Thoracic aorta endothelial cell (primary cell): ENCODE measurements at places on chromosomes 7 and 10. TPM values are rescaled to one million over a fixed set of nuclear protein-coding genes. Genes with fewer than 3 reads are reported as not detected.

PITX3 gene
- total RNA-seq, result not detected in 2 replicates

PPP1R3A gene
- total RNA-seq, result not detected in 2 replicates

PTCD1 gene
- 3.3 and 4.0 TPM in 2 replicates for total RNA-seq

KNDC1 gene
- total RNA-seq, result not detected in 2 replicates

TACR2 gene
- 0.13 TPM in 1 of 2 replicates, not detected in the other for total RNA-seq

TACC2 gene
- 22.2 and 23.4 TPM in 2 replicates for total RNA-seq

TDRD1 gene
- 0.07 TPM in 1 of 2 replicates, not detected in the other for total RNA-seq

EPHA1 gene
- under 0.01 TPM in 1 of 2 replicates, not detected in the other for total RNA-seq

DCLRE1C gene
- 11.8 and 19.3 TPM in 2 replicates for total RNA-seq

DPP6 gene
- not detected in 2 replicates for total RNA-seq

HOXA13 gene
- total RNA-seq, result not detected in 2 replicates

PPP1R17 gene
- total RNA-seq, result not detected in 2 replicates

NPTX2 gene
- 0.40 and 0.72 TPM in 2 replicates for total RNA-seq

SPDYE2B gene
- total RNA-seq, result not detected in 2 replicates

SEMA3A gene
- total RNA-seq, result 0.29 and 0.66 TPM in 2 replicates

SFTPA1 gene
- total RNA-seq, result not detected in 2 replicates

ASAH2B gene
- 3.4 and 4.4 TPM in 2 replicates for total RNA-seq

NKX2-3 gene
- 2.4 TPM in 1 of 2 replicates, not detected in the other for total RNA-seq

ARL5B gene
- 41.4 and 41.8 TPM in 2 replicates for total RNA-seq
